A549 (cell line): ENCODE measurements at places on chromosomes 3 and 15.

DNA sequence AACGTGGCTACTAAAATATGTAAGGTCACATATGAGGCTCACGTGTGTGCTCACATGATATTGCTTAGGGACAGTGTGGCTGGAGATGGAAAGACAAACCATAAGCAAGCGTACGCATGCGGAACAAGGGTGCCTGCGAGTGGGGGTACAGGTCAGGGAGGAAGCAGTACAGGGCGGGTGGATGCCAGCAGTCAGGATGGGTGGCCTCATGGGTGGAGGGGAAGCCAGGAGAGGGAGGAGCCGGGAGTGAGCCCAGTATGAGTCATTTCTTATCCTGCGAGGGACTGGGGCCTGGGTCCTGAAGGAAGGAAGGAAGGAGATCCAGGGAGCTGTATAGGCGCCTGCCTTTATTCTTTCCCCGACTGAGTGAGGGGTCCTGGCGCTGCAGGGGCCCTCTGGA is 42.0 kb upstream of the CGNL1 start:
- DNase-seq: no peak

DNA sequence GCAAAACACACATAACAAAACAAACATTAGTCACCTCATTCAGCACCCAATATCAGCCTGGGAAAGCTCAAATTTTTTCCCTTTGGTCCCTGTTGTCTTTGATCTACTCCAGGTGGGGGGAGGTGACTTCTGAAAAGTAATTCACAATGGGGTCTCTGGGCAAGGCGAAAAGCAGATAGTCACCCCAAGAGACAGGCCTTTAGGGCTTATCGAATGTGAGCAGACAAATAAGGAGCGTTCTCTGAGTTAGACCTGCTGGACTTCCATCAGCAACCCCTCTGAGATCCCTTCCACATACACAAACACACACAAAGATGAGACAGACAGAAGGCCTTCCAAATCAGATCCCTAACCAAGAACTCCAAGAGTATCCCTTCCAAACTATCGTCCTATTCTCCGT is 171.0 kb upstream of the SMAD3 start:
- no peak for DNase-seq

DNA sequence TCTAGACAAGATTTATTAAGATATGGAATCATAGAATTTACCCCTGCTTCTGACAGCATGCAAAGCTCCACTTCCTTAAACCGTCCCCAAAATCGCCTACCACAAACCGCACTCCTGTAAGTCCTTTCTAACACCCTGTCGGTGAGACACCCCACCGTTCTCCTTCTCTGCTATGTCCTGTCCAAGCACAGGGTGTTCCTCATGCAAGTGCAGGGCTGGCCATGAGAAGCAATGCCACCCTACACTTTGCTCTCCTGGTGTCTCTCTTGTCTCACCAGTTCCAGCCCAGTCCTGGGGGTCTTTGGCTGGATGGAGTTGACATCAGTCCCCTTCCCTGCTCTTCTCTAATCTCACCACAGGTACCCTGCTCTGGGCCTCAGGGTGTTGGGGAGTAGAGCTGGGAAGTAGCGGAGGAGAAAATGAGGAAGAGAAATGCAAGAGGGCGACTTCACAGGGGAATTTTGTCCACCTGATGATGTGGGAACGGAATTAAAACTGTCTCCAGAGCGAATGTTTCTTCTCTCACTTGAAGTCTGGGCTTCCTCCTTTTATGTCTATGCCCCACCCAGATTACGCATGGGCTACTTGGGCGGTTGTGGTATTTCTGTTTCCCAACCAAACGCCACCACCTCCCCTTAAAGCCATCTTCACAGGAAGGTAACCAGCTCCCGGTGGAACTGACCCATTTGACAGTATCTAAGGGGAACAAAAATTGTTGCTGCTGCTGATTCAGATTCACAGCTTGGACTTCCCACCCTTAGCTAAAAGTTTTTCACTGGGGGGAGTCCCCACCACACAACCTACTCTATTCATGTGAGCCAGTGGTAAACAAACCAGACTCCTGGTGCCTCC is 49.9 kb downstream of the CASR start:
- no peak for DNase-seq

DNA sequence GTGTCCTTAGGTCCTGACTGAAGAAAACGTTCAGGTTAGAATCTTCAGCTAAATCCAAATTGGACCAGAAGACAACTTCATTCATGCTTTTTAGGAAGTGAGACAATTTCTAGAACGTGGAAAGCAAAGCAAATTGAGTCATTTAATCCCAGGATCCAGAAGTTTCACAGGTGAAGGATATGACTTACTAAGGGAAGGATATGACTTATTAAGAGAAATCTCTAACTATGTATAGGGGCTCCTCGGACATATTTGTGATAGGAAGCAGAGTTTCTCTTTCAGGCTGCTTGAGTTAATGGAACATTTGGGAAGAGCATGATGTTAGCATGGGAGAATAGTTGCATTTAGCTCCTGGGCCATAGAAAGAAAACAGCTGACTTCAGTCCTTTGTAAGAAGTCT is 16.1 kb upstream of the PLOD2 start:
- DNase-seq: no peak

- no peak for DNase-seq
Measured at GRCh38 chr3:39751286-39751685, 58.1 kb upstream of the MYRIP start.

- DNase-seq: no peak
Measured at GRCh38 chr15:58773024-58773423, 1.9 kb downstream of the MINDY2 start.

- DNase-seq: no peak
Measured at GRCh38 chr3:194277786-194278130, 73.4 kb downstream of the CPN2 start.

- DNase-seq: no peak
Measured at GRCh38 chr3:100516838-100517237, 24.4 kb downstream of the TMEM45A start.

DNA sequence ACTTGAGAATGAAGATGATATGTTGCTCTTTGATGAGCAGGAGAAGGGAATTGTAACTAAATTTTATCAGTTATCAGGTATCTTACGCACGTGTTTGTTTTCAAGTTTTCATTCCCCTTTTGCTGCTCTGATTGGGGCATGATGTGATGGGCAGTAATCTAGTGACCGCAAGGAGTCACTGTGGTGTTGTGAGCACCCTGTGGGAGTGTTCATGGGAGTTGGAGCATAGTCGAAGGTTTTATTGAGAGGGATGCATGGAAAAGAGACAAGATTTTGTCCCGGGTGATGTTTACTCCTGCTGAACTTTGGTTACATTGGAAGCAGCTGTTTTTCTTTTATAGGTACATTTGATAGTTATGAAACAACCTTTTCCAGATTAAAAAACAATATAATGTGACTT is 2.1 kb downstream of the FAN1 start:
- DNase-seq: no peak

DNA sequence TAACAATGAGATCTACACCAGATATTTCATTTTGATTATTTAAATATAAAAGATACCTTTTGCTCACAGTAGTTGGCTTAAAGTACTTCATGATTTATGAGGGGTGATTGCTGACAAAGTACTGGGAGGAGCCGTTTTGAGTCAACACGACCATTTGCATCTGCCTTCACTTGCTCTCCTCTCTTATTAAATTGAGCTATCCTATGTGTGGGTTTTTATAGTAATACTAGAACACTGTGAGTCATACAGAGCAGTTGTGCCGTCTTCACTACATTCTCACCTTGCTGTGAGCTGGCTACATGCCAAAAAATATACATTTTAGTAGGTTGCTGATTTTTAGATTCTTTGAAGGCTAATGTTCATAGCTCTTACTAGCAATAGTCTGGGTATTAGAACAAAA is 161.2 kb downstream of the ALCAM start:
- no peak for DNase-seq

DNA sequence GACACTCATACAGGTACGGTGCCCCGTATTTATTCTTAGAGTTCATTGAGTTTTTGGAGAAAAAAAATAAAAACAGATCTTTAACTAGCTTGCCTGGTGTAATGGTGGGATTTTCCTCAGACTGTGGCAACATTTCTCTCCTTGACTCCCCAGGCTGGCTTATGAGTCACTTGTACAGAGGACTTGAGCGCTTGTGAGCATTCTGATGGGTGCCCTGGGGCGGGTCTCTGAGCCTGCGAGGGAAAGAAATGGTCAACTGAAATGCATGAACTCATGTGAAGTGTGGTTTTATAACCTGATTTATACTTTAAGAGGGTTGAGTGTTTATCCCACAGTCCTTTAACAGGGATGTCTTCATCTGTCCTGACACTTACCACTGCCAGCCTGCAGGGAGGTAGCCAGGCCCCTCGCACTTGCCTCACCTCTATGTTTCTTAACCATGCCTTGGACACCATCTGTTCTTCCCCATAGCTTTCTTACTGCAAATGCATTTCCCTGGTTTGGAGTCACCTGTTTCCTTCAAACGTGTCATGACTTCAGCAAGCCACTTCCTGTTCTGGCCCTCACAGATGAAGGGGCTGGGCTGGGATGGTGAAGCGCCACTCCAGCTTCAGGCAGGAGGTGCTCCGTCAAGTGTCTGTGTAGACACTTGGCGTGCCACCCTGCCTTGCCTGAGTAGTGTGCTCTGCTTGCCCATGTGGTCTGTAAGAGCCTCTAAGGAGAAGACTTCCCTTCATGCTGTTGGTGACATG is 118.7 kb downstream of the PDE8A start:
- DNase-seq: no peak

DNA sequence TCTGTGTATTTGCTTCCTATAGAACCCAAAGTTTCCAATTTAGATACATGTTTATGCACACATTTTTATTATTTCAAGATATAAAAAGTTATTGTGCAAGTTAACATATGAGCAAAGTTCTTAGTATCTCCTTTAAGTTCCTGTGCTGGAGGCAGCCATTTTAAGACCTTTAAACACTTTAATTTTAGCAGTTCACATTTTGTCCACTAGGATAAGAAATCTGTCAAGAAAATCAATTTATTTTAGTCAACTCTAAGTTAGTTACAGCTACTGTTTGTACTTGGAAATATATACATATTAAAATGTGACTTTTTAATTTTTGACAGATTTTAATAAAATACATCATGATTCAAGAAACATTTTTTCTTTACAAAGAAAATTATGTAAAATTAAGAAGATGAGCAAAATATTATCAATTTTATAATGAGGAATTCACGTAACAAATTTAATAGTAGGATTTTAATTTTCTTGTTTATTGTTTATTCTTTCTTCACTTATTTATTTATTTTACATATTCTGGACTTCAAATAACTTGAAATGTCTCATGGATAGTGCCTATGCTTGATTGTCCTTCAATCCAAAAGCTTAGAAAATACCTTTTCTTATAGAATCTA is 402.6 kb upstream of the GBE1 start:
- peak; percentile 33 for DNase-seq
